ENCODE measurements at places on chromosomes 6 and 20. TPM values are rescaled to one million over a fixed set of nuclear protein-coding genes. Genes with fewer than 3 reads are reported as not detected.

- no peak for DNase-seq
Observed at GRCh38 chr20:64038224-64038564, 2.2 kb downstream of the C20orf204 start.

GRCh38 chr6:111653434-111653833, 47.8 kb upstream of the TRAF3IP2 start:
- no peak for DNase-seq

DNA sequence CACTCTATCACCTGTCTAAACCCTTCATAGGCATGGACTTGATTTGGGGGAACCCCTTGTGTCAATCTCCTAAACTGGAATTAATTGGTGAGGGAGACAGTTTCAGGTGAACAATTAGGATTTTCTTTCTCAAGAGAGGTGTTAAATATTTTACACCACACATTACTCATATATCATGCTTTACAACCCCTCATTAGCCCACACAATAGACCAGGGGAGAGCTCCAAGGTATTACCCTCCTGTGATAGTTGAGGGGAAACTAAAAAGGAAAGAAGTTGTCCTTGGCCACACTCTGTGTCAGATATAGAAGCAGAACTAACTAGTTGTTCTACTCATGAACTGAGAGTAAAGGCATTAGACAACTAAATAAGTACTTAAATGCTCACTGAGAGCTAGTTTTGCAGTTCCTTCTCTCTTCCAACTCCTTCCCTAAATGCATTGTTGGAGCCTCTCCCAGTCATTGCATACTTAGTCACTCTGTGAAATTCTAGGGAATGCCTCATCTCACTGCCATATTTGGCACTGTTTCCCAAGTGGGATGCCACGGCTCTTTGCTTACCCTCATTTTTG, 183.7 kb upstream of the CEP162 start:
- DNase-seq = no peak

GRCh38 chr6:89940225-89941027, 46.2 kb downstream of the GJA10 start:
- DNase-seq = peak; percentile 60

GRCh38 chr6:18121580-18122127, 823 bp downstream of the NHLRC1 start:
- DNase-seq = no peak

DNA sequence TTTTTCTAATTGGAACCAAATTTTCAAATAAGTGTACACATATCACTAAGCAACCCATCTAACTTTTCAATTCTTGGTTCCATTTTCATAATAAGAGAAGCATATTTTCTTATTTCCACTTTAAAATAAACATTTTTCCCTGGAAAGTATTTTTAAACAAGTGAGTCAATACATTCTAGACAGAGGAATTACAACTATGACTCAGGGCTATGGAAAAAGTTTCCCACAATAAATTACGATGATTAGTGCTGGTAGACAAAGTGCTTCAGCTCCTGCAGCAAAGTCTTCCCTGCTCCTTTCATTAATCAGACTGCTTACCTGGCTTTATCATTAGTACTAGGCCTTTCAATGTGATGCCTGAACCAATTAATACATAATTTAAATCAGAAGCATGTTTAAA, 322.5 kb downstream of the HACE1 start:
- DNase-seq = no peak

- no peak for DNase-seq
Observed at GRCh38 chr6:52384145-52384766, 22.3 kb downstream of the PAQR8 start.

DNA sequence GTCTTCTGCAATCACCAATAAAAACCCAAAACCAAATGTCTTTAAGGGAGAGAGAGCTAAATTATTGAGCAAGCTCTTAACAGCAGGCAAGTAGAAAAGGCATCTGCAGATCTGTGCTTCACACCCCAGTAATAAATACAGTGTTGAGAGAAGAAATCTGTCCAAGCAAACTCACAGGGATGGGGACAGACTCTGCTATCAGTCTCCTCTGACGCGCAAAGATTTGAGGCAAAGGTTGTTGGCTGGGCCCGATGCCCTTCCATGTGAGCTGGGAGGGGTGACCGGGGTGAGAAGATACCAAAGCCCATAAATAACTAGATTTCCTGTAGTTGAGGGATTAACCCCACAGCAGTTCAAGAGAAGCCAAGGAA, 315.2 kb upstream of the SOX4 start:
- DNase-seq = no peak

- no peak for DNase-seq
Observed at GRCh38 chr20:36070451-36070850, 84.1 kb upstream of the EPB41L1 start.

- no peak for DNase-seq
Observed at GRCh38 chr6:55794136-55794812, 81.1 kb downstream of the BMP5 start.

GRCh38 chr20:16703570-16703969, 26.3 kb upstream of the SNRPB2 start:
- no peak for DNase-seq

DNA sequence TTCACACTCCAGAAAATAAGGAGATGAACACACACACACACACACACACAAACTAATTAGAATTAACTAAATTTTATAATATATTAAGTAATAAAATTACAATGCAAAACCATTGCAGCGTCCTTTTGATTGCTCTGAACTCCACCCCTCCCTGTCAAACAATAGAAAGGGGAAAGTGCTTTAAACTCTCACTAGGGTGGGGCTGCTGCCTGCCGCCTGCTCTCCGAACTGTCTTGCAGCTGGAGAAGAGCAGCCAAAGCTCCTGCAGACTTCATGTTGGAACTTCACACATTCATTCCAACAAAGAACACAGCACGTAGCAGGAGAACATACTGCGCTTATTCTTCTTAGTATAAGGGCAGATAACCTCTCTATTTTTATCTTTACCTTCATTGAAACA, 83.2 kb downstream of the GCLC start:
- DNase-seq = no peak

DNA sequence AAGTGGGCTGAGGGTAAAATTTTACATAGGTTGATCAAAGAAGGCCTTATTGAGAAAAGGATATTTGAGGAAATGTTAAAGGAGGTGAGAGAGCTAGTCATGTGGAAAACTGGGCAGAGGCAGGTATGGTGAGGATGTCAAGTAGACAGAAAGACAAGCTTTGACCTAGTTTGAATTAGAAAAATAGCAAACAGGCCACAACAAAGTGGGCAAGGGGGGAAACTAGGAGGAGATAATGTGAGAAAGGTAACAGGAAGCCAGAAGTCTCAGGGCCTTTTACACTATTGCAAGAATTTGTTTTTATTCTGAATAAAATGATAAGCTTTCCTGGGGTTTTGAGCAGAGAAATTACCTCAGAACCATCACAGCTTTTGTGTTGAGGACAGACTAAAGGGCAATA, 115.7 kb downstream of the RWDD2A start:
- DNase-seq = no peak

DNA sequence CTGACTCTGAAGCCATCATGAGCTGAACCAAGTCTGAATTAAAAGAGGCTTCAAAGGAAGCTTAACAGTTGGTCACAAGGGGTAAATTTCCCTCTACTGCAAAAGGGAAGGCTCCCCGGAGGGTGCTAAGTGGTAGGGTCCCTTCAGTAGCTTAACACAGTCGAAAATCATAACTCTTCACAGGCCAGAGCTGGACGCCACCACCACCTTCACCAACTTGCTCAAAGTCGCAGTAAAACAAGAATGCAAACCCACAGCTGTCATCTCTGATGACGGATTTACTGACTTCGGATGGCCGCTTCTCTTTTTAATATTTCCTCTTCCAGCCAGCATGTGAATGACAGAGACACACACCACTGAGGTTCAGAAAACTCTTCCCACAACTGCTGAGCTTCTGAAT, 144.7 kb upstream of the FBXL4 start:
- no peak for DNase-seq

GRCh38 chr6:117444600-117444999, 18.9 kb upstream of the ROS1 start:
- DNase-seq = no peak

DNA sequence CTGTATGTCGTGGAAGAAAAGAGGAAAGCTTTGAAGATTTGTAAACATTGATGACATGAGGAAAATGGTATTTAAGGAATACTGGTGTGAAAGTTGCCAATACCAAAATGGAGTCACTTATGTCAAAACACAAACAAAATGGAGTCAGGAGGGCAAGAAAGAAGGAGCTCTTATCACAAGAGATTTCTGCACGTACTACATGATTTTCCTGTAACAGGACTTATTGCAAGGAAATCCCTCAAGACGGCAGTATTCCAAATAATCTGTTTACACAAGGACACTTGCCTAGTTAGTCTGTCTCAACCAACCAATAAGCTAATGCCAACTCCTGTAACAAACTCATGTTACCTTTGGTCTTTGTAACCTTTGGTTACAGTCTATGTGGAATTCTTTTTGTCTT, 29.8 kb downstream of the SLC2A12 start:
- no peak for DNase-seq

DNA sequence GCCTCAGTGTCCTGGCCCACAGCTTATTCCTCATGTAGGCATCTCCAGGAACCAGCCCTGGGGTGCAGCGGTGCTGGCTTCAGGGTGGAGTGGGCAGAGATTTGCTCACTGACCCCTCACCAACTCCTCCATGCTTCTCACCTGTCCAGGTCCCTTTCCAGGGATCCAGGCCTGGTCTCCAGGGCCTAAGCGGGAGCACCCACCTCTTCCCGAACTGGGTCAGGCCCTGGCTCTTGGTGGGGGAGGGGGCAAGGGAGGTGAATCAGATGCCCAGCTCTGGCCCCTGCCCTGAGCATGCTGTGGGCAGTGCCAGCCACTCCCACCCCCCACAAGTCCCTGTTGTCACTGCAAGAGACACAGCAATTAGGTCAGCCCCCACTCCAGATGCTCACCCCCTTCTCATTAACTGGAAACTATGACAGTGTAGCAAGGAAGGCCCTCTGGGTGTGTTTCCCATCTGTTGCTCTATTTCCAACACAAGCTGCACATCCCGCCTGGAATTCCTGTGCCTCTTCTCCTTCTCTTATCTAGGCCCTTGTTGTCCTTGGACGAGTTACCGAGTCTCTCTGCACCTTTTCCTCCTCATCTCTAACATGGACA, 37.0 kb downstream of the MDFI start:
- no peak for DNase-seq

GRCh38 chr6:157148391-157149323, 174.7 kb downstream of the TMEM242 start:
- DNase-seq = no peak

DNA sequence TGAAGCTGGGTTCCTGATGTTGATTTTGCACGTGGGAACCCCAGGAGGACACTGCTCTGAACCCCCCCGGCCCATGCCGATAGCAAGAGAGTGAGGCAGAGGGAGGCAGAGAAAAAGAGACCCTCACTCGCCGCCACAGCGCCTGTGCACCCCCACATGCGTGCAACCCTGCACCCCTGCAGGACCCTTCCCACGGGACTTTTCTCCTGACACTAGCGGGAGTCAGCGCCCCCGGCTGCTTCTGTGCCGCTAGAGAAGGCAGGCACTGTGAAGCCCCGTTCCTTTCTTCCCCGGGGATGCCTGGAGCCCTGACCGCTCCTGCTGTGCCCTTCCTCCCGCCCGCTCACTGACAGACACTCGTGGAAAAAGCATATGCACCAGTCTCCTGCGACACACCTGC, 67.4 kb downstream of the GMPR start:
- DNase-seq = no peak

Gene PRRT1
- 3.2 TPM for total RNA-seq

Gene MYBL2
- total RNA-seq = 0.69 TPM

Gene GRIK2
- not detected for total RNA-seq

Gene PLCB1
- 5.6 TPM for total RNA-seq

Gene COX4I2
- total RNA-seq = not detected

Gene XRN2
- 48.5 TPM for total RNA-seq

Gene SYS1
- total RNA-seq = 107 TPM

Gene PPP1R16B
- total RNA-seq = 91.1 TPM

Gene FAM209B
- total RNA-seq = 3.9 TPM

Gene REPS1
- total RNA-seq = 54.0 TPM

Gene CTAGE9
- not detected for total RNA-seq

Gene VGLL2
- not detected for total RNA-seq

Gene C6orf132
- total RNA-seq = not detected

Gene NUP43
- total RNA-seq = 14.5 TPM

Gene BTN1A1
- total RNA-seq = not detected
